ENCODE measurements at places on chromosomes 1 and 21. TPM values are rescaled to one million over a fixed set of nuclear protein-coding genes. Genes with fewer than 3 reads are reported as not detected.

GRCh38 chr1:206041640-206042039 is 11.3 kb upstream of the RHEX start:
- no peak for DNase-seq

NEK2 gene
- 50.2 TPM for total RNA-seq

- no peak for DNase-seq
Observed at GRCh38 chr1:246775531-246776385, 51.5 kb downstream of the SCCPDH start.

- DNase-seq, result no peak
Observed at GRCh38 chr1:33072707-33073106, 8.2 kb upstream of the AZIN2 start.

MAP3K7CL gene
- 0.57 TPM for total RNA-seq

TCHHL1 gene
- not detected for total RNA-seq

GRCh38 chr1:88519156-88519555 is 164.9 kb upstream of the PKN2 start:
- no peak for DNase-seq

GRCh38 chr21:41831866-41832595 is 47.1 kb downstream of the PRDM15 start:
- DNase-seq, result no peak

- DNase-seq, result no peak
Observed at GRCh38 chr1:230707732-230708630, 5.9 kb downstream of the AGT start.

DNA sequence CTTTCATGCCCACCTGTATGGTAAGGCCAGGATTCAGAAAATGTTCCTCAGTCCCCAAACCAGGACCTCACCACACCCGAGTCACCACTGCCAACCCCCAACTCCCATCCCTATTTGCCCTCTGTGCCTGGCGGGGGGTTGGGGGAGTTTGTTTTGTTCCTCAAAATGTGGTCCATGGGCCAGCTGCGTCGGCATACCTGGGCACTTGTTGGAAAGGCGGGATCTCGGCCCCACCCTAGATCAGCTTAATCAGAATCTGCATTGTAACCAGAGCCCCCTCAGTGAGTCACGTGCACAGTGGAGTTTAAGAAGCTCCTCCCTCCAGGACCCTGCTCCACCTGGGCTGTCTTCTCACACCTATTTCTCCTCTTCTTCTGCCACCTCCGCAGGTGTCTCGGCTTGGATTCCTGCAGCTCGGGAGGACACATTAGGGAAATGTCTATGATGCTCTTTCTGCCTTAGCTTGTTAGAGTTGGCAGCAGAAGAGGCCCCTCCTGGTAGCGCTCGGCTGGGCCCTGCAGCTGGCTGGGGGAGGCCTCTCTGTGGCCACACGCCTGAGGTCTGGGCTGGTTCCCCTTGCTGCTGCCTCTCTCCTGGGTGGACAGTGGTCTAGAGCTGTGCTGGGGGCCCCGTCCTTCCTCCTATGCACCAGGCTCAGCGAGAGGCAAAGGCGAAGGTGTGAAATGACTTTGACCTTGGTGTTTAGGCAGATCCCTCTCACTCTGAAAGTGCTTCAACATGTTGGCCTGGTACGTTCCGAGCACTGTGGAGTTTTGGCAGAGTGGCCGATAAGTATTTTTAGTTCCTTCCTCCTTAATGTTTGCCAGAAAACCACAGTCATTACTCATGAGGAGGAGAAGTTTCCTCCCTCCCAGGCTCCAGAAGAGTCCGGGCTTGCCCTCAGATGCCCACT is 41.8 kb upstream of the CAMTA1 start:
- DNase-seq, result no peak
